Transverse colon (tissue), 4 donors: ENCODE measurements at places on chromosomes 12 and 14. TPM values are rescaled to one million over a fixed set of nuclear protein-coding genes. Genes with fewer than 3 reads are reported as not detected.

DNA sequence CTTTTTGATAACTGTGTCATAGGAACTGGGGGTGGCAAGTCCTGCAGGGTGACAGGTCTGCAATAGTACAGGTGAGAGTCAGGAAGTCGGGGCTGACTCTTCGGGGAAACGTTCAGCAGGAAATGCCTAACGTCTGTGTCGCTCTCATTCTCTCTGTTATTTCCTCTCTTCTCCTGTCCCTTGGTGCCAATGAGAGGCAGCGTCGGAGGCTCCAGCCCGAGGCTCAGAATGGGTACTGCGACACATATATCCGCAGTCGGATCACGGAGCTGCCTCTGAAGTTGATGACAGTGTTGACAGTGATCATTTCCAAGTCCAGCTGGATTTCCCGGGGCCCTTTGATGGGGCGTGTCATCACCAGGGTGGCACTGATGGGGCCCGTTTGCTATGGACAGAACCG is 2.7 kb upstream of the TC2N start:
- DNase-seq = peak; percentile 32

- no peak for DNase-seq
These were observed 735 bp downstream of the RNASE6 start for GRCh38 chr14:20781803-20782202.

Gene TEX52
- not detected for total RNA-seq

Gene GALNT9
- not detected for total RNA-seq

GRCh38 chr12:76820888-76821482 is 57.1 kb downstream of the ZDHHC17 start:
- DNase-seq = peak; percentile 19

DNA sequence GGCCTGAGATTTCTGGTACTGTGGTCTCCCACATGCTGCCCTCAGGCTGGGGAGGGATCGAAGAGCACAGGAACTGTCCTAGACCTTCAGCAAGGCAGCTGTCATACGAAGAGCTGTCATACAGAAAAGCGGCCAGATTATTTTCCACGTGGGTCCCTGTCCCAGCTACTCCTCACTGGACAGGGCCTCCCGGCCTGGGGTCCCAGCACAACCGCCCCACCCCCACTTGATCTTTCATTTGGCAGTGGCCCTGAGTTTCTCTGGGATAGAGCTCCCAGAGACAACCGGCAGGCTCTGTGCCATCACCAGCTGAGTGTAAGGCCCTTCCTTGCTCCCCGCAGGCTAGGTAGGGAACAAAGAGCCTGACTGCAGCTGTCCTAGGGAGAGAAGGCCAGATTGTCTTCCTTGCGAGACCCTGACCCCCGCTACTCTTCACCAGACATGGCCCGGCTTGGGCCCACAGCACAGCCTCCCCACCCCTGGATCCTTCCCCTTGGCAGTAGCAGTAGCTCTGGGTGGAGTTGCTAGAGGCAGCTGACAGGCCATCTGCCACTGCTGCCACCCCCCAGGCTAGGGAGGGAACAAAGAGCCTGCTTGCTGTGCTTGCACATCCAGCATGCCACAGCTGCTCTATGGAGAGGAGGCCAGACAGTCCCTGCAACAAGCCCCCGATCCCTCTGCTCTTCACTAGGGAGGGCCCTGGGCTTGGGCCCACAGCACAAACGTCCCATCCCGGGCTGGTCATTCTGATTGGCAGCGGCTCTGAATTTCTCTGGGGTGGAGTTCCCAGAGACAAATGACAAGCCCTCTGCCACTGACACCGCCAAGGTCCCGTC is 3.1 kb upstream of the OR4N2 start:
- no peak for DNase-seq

GRCh38 chr12:23463172-23463571 is 486.3 kb downstream of the SOX5 start:
- no peak for DNase-seq

DNA sequence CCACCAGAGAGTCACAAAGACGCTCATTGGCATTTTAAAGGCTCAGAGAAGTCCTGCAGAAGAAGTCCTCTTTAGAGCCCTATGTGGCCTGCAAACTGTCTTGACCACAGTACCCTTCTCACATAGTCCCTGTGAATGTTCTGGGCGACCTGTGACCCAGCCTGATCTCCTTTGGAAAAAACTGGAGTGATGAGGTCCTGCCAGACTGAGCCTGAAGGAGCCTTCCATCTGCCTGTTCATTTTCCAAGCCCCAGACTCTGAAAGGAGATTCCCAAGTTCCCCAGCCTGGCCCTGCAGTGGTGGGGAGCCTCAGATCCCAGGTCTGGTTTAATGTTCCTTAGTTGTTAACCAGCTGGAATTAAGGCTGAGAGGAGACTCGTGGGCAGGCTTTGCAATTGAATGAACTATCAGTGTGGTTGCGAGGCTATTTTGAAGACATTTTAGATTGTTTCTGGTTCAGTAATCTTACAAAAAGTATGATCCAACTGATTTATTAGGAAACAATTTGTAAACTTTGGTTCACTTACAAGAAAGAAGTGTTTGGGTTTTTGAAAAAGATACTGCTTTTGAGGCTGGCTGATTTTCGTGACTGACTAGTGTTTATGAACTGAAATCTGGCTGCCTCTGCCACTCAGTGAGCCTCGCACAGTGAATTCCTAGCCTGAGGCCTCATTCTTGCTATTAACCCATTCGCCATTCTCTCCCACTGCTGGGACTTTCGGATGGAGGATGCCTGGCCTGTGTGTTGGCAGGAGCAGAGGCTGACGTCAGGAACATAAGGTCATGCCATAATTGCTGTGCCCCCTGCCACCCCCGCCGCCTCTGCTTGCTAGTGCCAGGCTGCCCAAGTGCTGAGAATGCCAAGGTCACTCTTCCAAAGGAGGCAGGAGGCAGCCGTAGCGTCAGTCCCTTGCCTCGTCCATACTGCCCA is 249.0 kb downstream of the CACNA1C start:
- DNase-seq = no peak

GRCh38 chr12:112810235-112810917 is 18.8 kb downstream of the RPH3A start:
- DNase-seq = no peak

GRCh38 chr12:39887856-39888255 is 218.0 kb downstream of the SLC2A13 start:
- no peak for DNase-seq

- peak; percentile 92 for DNase-seq
These were observed 411 bp upstream of the NCOR2 start for GRCh38 chr12:124567673-124568373.

- no peak for DNase-seq
These were observed 3.6 kb downstream of the ALKBH2 start for GRCh38 chr12:109089683-109090082.

DNA sequence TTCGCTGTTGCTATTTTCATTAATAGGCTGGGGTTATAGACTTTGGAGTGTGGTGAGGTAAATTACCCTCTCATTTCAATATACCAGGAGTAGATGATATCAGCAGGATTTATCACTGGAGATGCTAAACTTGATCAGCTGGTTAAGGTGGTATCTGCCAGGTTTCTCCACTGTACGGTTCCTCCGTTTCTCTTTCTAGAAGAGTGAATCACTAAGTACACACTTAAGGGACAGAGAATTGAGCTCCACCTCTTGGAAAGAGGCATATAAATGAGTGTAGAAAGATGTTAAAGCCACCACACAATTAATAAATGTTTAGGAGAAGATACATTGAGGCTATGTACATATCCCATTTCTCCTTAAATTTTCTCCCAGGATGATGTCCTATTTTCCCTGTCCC is 277.4 kb upstream of the GRIP1 start:
- DNase-seq = no peak

Gene NPFF
- total RNA-seq = not detected

DNA sequence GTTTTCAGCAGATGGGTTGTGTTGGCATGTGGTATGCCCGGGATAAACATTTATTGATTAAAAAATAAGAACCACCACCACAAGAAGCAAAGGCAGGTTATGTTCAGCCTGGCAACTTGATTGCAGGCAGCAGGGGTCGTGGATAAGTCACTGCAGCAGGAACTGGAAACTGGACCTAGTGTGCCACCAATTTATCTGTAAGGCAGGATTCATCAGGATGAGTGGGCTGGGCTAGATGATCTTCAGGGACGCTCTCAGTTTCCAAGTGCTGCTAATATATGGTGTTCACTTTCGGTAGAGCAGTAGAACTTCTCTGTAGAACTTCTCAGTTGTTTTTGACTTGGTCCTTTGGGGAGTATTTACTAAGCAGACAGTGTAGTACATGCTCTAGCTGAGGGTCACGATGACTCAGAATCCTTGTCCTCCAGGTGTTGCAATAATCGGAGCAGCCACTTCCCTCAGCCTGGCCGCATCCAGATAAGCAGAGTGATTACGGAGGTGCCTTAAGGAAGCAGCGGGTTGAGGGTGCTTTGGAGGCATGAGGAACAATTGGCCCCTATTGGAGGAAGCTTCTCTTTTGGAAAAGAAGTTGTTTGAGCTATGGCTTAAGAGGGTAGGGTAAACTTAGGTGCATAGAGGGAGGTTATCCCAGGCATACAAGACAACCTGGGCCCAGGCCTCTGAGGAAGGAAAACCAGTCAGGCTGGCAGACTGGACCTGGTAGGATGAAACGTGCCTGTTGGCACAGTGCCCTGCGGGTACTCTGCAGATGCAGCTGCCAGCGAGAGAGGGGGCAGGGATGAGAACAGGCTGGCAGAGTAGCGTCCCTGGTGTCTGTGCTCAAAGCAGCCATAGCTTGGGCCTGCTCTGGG is 104.0 kb downstream of the GPR135 start:
- DNase-seq = peak; percentile 67

Gene OTX2
- not detected for total RNA-seq

DNA sequence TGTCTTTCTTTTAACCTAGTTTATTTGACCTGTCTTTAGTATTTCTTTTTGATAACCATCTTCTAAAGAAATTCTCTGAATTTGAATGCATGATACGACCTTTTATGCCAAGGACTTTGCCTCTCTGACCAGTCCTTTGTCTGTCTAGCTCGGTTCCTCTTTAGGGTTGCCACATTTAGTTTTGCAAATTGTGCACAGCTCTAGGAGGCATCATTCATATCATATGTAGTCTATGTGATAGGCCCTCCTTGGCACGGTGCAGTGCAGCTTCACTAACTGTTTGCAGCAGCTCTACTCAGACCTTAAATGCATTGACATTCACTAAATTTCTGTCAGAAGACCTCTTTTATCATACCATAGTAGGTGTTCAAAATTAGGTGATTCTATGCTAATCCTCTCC is 75.6 kb downstream of the USP15 start:
- no peak for DNase-seq

DNA sequence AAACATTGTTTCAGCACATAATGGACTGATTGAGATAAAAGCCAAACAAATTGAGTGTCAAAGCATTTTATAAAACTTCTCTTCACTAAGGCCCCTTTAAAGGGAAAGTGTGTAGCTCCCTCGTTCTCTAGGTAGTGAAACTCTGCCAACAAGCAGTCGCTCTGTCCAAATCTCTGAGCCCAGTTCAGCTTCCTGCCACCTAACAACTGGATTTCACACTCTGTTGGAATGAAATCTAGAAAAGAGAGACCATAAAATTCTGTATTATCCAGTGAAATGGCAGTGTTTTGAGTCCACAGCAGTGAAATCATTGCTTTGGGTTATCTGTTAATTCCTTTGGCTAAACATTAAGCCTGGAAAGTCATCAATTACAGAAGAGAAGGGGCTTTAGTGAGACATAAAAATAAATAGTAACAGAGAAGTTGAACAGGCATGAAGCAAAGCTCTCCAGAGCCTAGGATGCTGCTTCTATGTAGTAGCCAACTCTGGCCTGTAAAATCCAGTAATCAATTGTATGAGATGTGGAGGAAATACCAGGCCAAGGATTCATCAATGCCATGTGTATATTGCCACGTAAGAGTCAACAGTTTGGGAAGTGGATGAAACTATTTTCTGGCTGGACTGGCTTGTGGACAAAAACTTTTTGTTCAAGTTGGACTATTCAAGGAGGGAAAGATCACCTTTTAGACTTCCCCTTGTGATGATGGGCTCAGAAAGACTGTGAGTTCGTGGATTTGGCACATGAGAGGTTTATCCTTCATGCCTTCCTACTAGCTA is 122.5 kb downstream of the WIF1 start:
- DNase-seq = no peak

DNA sequence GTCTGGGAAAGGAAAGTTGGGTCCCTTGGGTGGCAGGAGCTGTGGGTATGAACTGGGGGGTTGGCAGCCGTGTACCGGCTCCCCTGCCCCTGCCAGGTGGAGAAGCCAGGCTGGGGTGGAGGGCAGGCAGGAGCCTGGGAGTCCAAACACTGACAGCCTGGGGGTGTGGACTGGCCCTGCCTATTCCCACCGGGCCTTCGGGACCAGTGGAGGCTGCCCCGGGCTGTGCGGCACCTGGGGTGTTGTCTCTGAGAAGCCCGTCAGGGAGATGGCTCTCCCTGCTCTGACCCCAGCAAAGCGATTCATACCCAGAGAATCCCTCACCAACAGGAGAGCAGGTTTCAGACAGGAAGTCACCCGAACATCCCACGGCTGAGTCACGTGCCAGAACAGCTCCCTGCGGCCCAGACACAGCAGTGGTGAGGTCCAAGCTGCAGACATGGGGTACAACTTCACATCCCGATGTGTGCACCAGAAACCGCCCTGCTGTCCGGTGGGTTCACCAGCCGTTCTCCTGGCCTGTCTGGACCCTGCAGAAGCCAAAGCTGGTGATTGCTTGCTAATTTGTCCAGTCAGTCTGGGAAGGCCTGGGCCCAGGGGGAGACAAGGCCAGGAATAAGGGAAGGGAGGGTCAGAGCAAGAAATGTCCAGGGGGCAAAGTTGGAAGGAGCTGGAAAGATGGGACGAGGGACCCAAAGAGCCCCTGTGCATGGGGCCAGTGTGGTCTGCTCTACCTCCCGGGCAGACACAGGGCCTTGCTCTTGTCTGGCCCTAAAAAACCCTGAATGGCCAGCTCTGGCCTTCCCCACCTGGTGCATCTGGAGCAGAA is 2.1 kb upstream of the GPR132 start:
- DNase-seq = no peak
